ENCODE measurements at places on chromosomes 11 and 22.

DNA sequence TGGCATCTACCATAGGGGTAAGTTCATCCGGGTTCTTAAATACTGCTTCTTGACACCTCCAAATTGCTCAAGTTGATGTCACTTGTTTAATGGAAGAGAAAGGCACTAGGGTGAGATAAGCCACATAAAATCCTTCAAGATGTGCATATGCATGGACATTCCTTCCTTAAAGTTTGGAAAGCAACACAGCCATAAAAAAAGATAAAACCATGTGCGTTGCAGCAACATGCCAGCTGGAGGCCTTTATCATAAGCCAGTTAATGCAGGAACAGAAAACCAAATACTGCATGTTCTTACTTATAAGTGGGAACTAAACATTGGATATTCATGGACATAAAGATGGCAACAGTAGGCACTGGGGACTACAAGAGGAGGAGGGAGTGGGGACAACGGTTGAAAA, 8.0 kb upstream of the IL18BP start:
- no peak for DNase-seq

DNA sequence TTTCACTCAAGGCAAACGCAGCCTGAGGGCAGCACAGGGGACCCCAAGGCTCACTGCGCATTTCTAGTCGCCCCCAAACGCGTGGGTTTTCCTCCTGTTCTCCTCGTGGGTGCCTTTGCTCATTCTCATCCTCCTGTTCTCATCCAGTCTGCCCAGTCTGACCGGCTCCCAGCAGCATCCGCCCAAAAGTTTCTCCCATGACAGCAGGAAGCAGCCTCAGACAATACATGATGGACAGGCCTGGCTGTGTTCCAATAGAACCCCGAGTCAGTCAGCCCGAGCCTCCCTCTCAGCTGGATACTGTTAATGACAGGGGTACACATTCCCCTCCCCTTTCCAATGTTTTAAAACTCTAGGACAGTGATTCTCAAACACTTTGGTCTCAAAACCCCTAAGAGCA, 22.5 kb upstream of the KRTAP5-7 start:
- DNase-seq = no peak

DNA sequence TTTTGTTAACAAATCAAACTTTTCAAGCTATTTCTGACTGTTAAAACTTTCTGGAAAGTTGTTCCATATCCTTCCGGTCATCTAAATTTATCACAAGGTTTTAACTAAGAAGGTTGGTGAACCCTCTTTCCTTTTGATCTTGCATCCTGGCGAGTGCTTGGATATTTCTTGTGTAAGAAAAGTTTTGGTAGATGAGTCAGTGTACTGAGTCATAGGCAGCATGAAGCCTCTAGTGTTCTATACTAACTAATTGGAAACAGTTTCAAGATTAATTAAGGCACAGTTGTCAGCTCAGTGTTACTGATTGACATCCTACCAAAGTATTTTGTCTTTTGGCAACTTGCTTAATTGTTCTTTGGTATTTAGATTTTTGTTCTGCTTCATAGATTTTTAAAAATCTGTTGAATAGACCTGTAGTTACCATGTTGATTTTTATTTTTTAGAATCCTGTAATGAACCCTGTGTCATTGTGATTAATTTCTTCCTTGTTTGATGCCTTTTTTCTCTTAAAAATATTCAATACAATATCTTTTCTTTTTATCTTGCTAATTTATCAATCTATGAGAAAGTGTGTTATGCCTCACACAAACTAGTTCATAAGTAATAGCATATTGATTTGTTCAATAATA, 38.0 kb downstream of the METTL15 start:
- no peak for DNase-seq

DNA sequence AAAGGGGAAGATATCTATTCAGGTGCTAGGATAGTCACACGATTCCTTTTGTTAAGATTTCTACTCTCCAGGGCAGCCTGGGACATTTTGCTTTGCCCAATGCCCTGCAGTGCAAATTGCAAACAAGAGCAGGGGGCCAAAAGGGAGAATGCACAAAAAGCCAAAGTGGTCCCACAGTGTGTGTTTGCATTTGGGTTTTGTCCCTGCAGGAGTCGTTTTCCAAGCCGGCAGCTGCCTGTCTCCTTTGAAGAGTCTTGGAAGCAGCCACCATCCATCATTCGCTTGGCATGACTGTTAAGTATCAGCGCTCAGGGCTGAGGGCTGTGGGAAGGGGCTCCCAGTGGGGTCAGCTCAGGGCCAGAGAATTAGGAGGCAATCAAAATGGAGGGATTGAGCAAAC, 184.7 kb downstream of the MIAT start:
- DNase-seq = no peak

- DNase-seq = no peak
Observed at GRCh38 chr11:86798988-86799387, 1.4 kb upstream of the PRSS23 start.

DNA sequence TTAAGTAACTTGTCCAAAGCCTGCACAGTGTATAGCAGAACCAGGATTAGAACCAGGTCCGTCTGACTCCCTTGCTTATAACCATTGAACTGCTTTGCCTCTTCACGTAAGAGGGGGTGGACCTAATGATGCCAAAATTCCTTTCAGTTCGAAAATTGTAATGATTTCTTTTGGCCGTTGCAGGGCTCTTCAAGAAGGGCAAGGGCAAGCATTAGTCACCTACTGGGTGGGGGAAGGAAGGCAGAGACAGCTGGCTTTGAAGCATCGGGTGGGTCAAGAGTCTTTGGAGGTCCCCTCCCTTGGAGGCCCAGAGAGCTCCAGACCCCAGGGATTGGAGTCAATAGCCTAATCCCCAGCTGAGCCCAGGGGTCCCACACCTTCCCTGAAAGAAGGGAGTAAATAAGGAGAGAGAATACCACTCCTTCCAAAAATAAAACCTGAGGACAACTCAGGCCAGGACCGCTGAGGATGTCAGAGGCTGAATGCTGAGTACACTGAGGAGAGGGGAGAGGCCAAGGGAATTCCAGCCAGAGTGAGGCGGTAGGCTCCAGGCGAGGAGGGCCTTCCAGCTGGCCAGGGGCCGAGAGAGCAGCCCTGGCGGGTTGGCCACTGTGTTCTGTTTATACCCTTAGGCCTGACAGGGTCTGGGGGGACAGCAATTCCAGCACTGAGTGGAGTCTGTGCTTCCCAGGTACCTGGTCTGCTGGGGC, 14.1 kb downstream of the CREB3L1 start:
- no peak for DNase-seq

DNA sequence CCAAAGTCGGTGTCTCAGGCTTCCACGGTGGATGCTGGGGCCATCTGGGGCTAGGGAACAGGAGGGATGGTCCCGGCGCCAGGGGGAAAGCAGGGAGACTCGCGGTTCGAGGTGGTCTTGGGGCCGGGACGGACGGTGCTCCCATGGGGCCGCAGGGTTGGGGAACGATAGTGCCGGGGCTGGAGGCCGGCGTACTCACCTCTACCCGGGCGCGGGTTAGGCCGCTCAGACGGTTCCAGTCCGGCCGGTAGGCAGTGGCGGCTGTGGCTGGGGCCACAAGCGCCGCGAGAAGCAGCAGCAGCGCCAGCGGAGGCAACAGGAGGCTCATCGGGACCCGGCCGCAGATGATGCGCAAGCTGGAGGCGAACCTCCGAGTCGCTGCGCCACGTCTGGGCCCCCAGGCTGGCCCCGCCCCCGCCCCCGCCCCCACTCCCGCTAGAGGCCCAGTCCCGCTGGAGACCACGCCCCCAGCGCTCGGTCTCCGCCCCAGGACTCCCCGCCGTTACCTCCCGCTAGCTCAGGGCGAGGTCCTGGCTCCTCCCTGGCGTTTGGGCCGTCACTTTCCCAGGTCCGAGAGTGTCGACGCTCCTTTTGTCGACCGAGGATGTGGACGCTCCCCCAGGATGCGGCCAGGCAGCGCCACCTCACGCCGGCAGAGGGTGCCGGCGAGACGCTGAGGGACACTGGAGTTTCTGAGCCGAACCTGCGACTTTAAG, at the start of gene SELENOM:
Gene SELENOM (minus strand): TSS at position 391 of the 716 bp plus-strand sequence. CDS start 63 bp downstream, at position 328.
- DNase-seq = peak; percentile 87

DNA sequence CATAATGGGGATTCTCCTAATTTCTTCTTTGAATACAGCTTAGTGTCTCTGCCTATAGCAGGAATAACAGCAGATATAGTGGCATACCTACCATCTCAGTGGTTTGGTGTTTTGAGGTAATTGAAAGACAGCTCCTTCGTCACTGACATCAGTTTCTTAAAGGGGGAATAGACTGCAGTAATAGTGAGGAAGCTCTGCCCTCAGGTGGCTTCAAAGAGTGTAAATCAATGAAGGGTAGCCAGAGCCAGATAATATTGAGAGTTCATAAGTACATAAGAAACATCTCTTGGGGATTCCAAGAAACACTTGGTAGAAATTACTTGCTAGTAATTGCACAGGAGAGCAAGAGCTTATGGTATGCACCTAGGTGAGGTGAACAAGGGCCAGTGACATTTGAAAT, 4.4 kb downstream of the OR6M1 start:
- DNase-seq = no peak

DNA sequence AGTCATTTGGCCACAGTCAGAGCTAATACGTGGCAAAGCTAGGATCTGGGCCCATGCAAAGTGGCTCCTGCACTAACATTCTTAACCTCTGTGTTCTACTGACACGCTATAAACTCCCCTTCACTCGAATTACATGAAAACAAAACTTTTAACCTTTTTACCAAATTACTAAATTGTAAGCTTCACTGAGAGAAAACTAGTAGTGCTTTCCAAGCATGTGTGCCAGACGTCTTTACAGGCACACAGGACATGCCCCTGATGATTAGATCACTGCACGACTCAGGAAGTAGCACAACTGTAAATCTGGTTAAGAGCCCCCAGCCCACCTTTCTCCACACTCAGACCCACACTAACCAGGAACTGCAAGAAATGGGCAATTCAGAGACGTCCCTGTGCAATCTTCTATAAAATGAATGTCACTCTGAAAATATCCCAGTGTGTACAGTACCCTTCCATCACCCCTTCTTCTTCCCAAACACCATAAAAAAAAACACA, 16.1 kb downstream of the PHF21A start:
- DNase-seq = no peak

- DNase-seq = no peak
Observed at GRCh38 chr11:38491986-38492385, 1894.0 kb upstream of the RAG2 start.

DNA sequence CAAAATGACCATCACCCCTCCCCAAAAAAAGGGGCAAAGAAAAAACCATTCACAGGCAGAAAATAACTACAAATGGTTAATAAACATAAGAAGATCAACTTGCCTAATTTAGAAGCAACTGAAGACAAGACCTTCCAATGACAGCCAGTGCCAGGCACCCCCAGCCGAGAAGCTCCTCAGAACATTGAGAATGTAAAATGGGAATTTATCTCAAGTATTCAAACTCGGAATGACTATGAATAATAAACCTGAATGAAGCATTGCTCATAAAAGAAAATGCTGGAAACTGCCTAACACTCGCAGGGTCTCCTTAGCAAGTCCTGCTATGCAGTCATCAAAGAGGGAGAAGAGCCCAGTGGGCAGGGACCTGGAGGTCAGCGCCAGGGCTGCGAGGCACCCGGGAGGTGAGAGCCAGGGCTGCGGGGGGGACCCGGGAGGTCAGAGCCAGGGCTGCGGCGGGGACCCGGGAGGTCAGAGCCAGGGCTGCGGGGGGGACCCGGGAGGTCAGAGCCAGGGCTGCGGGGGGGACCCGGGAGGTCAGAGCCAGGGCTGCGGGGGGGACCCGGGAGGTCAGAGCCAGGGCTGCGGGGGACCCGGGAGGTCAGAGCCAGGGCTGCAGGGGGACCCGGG, 23.2 kb upstream of the MOB2 start:
- DNase-seq = no peak

- DNase-seq = no peak
Observed at GRCh38 chr11:123211149-123211852, 16.3 kb upstream of the CLMP start.

DNA sequence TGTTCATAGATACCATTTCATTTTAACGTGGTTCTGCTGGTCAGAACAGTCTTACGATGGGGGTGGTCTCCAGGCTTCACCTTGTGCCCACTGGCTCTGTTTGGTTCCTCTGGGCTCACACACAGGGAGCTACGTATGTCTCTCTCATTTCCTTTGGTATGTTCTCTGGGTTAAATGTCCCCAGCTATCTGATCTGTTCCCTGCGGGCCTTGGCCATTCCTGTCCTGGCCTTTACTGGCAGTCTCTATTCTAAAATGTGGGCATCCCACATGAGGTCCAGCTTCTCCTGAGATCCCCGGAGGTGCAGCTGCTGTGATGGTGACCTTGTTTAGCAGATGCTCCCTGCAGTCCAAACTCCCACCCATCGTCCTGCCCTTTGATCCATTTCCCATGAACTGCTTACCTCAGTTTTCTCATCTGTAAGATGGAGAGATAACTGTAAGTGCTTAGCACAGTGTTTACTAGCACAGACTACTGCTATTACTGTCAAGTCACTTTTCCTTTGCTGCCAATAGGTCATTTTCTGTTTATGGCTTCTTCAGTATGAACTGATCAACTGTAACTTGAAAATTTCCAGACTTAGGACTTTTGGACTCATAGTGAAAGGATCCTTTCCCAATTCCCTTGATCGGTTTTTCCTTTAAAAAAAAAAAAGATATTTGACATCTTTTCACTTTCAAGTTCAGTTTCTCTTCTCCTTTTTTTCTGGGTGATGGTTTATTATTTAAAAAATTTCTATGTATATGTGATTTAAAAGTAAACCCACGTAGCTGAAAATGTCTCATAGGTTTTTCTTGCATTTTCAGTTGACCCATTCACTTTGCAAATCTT, 92.9 kb downstream of the PTPRJ start:
- DNase-seq = no peak

DNA sequence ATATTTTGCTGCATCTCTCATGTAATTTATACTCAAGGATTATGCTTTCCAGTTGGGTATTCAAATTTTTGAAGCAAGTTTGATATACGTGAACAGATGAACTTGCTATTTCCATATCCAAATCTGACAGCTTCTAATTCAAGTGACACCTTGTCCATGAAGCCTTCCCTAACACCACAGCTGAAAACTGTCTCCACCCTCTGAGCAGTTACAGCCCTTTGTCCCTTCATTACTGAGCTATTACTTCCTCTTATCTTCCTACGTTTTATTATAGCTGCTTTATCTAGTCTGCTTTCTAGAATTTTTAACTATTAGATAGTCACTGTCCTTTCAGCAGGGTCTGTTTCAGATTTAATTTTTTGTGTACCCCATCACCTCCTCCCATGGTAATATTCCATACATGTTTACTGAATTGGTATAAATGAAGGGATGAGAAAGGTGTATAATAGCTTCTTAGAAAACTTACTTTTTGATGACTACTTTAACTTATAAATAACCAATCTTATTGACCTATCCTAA, 13.3 kb upstream of the PRSS23 start:
- no peak for DNase-seq

DNA sequence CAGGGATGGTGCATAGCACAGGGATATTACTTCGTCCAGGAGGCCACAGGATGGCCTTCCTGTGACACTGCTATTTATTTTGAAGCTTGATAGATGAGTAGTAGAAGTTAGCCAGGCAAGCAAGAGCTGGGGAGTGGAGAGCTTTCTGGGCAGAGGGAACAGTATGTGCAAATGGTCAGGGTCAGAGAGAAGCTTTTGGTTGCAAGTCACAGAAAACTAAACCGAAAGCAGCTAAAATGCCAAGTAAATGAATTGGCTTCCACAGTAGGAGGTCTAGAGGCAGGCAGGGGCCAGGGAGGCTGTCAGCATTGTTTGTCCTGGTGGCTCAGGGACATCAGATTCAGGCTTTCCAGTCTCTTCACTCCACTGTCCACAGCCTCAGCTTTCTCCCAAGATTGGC, 247.5 kb downstream of the GRIK4 start:
- DNase-seq = no peak

- DNase-seq = no peak
Observed at GRCh38 chr11:13294771-13295579, 17.4 kb downstream of the BMAL1 start.
